ENCODE measurements at places on chromosomes 16 and 17.

DNA sequence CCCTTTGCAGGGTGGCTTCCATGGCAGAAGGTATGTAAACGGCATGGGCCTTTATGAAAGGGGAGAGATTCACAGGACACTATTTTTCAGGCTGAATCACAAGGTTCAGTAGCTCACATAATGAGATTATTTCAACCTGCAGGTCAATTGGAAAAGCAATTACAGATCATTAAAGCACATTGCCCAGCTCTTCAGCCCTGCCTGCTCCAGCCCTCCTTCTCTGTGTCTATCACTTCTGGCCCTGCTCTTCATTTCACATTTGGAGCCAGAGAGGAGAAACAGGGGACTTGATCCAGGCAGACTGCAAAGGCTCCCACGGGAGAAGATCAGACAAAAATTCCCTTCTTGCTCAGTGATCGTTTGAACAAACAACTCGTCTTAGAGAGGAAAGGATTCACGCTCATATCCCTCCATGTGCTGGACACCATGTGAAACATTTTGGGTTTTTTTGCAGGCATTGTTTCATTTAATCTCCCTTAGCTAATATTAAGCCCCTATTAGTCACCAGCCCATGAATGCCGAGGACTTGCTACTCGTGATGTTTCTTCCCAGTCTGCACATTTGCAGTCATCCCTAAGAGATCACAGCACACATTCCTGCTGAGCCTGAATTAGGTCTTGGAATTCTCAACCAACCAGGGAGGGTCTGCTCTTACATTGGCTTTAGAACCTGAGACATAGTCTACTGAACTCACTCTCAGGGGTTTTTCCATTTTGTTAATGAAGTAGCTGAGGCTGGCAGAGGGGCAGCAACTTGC lies 443.9 kb upstream of the CCL2 start:
- DNase-seq, result no peak

DNA sequence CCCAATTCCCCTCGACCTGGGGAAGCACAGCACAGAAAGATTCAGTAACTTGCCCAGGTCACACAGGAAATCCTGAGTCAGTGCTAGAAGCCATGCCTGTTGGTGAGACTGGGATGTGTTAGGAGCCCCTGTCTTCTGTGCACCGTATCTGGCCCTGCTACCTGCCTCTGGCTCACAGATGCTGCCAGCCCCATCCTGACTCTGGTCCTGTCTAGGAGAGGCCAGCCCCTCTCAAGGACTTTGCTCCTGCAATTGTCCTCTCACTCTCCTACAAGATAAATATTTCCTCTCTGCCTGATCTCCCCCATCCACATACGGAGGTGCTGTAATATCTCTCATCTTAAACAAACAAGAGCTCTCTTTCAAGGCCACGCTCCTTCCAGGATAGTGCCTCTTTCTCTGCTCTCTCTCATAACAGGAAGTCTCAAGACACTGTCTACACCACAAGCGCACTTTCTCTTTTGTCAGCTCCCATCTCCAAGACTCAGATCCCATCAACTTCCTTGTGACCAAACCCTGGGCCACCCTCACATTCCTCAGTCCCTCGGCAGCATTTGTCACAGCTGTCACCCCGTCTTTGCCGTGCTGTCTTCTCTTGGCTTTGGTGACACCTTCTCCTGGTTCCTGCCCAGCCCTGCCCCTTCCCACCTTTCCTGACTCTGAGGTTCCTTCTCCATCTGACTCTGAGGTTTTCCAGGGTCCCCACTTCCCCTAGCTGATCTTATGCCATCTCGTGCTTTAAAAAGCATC lies 1.9 kb downstream of the SLC13A2 start:
- peak; percentile 36 for DNase-seq

DNA sequence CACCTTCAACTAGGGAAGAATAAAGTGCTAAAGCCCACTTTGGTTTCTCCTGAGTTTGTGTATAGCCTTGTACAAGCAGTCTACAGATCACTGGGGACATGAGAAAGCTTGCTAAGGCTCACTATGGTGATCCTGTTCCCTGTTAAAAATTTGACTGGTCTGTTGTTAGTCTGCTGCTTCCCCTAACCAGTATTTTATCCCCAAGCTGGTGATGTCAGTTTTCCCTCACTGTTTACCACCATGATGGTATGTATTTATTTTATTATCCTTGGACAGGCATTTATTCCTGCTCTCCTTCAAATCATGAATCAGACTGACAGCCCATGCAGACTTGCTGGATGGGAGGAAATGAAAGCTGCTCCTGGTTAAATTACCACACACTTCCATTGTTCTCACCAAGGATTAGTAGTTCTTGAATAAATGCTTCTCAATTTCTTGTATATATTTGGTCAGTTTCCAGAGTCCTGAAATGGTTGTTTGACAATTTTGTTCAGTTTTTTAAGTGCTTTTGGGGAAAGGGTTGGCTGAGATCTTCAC lies 99.6 kb downstream of the CA4 start:
- DNase-seq, result no peak

- no peak for DNase-seq
These were observed 11.5 kb upstream of the SRCIN1 start for GRCh38 chr17:38617074-38617860.

GRCh38 chr16:3542601-3543373 lies 34.4 kb downstream of the NLRC3 start:
- DNase-seq, result no peak

- DNase-seq, result no peak
These were observed 432.7 kb downstream of the SLC39A11 start for GRCh38 chr17:72659811-72660210.

GRCh38 chr17:73343739-73344454 lies 32.1 kb upstream of the CDC42EP4 start:
- DNase-seq, result no peak

- no peak for DNase-seq
These were observed 9.4 kb downstream of the OR4D2 start for GRCh38 chr17:58176200-58176599.

DNA sequence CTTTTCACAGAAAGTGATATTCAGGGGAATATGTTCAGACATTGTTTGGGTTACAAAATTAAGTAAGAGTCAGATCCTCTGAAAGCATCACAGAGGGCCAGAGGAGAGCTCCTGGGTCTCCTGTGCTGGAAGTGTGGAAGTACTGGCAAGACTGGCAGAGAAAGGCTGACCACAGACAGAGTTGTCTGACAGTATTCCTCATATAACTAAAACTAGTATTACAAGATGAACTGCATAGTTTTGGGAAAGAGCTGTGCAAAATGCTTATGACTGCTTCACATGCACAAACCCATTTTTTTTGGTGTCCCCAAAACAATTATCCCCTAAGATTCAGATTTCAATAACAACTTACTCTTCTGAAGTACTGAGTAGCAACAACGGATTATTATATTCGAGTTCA lies 35.2 kb downstream of the N4BP1 start:
- no peak for DNase-seq

DNA sequence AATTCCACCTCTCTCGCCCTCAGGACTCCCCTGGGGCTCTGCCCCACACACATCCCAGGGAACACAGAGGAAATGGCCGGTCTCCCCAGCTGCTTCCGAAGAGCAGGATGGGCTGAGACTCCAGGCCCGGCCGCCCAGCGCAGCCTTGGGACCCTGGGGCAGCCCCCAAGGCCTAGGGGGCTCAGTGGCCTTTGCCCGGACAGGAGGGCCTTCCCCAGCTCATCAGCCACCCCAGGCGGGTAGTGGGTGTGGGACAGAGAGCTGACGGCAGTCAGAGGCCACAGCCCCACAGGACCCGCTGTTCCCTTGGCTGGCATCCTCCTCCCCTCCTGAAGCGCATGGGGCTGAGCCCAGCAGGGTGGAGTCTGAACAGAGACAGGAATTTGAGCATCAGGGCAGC lies 6.2 kb upstream of the CBFA2T3 start:
- DNase-seq, result no peak

- DNase-seq, result no peak
These were observed 41.3 kb downstream of the USP31 start for GRCh38 chr16:23107936-23108335.

DNA sequence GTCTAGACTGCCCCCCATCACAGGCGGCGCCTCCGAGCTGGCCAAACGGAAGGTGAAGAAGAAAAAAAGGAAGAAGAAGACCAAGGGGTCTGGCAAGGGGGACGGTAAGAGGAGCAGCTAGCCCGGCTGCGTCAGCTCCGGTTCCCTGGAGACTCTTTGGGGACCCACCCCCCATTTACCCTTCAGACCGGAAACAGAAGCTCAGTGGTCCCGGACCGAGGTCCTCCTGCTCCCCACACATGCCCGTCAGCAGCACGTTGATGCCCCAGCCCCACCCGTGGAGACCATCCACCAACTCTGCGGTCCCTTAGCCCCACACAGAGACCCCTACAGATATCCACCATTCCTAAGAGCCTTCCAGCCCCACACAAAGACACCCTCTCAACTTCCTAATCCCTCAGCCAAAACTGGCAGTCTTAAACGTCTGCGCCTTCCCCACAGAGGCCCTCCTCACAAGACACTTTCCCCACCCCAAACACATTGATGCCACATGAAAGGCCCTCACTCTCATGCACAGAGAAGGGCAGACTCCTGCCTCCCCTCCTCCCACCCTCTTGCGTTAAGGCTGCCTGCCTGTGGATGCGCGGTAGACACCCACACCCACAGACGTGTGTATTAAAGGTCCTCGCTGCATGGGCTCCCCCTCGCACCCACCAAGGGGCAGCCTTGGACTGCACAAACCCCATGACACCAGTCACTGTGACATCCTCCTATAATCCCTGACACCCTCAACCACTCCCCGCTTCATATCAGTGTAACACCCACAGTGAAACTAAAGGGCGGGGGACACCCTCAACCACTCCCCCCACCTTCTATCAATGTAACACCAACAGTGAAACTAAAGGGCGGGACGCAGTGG lies 58.2 kb upstream of the RPH3AL start:
- DNase-seq, result no peak

DNA sequence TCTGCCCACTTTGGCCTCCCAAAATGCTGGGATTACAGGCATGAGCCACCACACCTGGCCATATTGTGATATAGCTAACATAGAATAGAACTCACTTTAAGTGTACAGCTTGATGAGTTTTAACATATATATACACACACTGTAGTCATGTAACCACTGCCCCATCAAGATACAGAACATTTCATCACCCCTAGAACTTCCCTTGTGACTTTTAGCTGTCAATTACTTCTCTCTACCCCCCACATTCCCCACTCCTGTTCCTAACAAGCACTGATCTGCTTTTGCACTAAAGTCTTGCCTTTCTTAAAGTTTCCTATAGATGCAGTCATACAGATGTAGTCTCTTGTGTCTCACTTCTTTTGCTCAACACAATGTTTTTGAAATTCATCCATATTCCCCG lies 93.1 kb downstream of the PITPNC1 start:
- DNase-seq, result peak; percentile 26

DNA sequence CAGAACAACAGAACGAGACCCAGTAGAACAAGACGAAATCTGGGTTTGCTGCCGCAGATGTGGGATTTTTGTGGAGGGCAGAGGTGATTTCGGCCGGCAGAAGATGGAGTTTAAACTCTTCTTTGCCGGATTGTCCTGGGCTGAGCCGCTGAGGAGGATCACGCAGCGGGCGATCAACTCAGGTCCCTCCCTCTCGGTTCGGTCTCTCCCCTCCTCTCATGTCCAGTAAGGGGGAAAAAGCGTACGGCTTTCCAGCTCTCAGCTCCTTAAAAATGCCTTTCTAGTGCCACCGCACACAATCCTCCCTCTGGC lies 2.5 kb downstream of the PHF12 start:
- DNase-seq, result no peak

GRCh38 chr17:67324330-67324729 lies 42.0 kb downstream of the PSMD12 start:
- DNase-seq, result no peak

GRCh38 chr16:85237817-85238216 lies 125.5 kb upstream of the CIBAR2 start:
- no peak for DNase-seq

- peak; percentile 72 for DNase-seq
These were observed at the start of gene MT1G for GRCh38 chr16:56667581-56668571. MT1G (minus strand) TSS chr16:56668065; CDS start chr16:56667993, 72 bp downstream.

- no peak for DNase-seq
These were observed 61.7 kb upstream of the CLEC18A start for GRCh38 chr16:69889295-69889964.

- DNase-seq, result peak; percentile 80
These were observed 131.0 kb downstream of the AATF start for GRCh38 chr17:37079735-37080134.

DNA sequence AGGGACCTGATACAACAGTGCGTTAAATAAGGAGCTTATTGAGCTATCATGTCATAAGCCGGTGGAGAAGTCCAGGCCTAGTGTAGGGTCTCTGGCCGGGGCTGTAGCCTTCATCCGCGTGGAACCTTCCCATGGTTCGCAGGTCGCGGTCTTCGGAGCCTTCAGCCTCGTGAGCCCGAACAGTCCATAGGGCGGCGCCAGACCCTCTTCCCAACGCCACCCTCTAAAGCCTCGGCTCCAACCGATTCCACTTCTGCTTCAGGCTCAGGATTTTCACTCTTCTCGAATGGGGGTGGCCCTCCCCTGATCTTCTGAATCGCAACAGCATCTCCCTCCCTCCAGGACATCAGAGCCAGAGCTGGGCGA lies 10.3 kb upstream of the BRCA1 start:
- no peak for DNase-seq

GRCh38 chr17:56912105-56912999 lies 1.5 kb downstream of the TRIM25 start:
- DNase-seq, result no peak

- no peak for DNase-seq
These were observed 241.2 kb downstream of the FOXL1 start for GRCh38 chr16:86819533-86819892.

All from inflammatory macrophage treated with lipopolysaccharide for 1 hour (primary cell).